ENCODE measurements at places on chromosomes 5 and 9.

GRCh38 chr9:133665535-133665934, 29.4 kb downstream of the DBH start:
- DNase-seq: no peak

DNA sequence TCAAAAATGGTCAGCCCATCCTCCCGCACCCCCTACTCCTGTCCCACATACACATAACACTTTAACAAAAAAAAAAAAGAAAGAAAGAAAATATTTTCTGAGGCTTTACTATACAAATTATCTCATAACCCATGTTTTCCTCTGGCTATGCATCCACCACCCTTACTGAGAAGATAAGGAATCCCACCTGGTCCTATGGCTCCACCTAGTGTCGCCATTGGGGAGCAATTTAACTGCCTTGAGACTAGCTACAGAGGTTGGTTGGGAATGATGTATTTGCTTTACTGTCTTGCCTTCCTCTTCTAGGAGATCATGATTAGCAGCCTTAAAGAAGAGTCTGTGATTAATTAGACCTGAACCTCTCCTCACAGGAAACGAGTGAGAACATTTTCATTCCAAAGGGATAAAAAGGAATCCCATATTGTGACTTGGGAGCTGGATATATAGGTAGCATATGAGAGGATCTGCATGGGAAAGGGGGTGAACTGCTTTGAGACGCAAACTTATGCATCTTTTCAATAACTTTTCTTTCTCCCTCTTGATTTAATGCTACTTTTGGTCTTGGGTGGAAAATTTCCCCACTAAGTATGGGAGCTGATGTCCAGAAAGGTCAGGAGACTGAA, 77.7 kb upstream of the SELENOP start:
- peak; percentile 71 for DNase-seq

DNA sequence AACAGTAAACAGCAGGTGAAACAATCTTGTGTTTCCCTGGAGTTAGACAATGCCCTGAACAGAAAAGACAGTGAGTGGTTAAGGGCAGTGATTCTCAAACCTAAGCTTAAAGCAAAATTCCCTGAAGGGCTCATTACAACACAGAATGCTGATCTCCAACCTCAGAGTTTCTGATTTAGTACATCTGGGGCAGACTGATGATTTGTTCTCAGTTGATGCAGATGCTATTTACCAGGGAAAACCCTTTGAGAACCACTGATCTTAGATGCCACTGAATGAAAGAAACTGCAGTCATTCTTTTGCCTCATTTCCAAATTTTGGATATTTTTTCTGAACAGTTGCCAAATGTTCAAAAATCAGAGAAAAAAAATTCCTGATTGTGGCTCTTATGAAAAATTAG, 18.7 kb upstream of the ADAM19 start:
- DNase-seq: no peak

DNA sequence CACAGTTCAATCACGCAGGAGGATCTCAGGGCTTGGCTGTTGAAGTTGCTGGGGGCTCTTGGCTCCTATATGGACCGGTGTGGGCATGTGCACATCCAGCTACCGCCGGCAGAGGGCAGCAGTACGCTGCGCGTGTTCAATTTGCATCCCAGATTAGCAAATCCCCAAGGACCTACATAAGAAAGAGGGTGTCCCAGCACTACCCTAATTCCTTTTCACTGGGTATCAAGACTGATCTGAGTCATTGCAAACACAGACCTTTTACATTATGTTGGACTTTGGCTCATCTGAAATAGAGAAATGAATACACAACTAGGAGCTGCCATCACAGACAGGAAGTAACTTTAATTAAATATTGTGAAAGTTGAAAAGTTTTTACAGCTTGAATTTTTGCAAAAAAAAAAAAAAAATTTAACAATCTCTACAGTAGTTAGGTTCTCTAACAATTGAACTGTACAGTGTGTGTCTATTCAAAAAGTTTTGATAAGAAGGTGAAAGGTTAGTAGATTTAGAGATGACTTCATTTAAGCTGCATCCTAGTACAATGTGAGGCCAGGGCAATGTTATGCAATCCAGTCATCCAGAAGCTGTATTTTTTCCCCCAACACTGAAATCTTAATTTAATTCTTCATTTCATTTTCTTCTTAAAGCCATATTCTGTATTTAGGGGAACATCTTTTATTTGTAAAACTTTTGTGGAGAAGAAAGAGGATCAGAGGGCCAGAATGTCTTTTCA, 404.0 kb downstream of the EBF1 start:
- DNase-seq: peak; percentile 62

DNA sequence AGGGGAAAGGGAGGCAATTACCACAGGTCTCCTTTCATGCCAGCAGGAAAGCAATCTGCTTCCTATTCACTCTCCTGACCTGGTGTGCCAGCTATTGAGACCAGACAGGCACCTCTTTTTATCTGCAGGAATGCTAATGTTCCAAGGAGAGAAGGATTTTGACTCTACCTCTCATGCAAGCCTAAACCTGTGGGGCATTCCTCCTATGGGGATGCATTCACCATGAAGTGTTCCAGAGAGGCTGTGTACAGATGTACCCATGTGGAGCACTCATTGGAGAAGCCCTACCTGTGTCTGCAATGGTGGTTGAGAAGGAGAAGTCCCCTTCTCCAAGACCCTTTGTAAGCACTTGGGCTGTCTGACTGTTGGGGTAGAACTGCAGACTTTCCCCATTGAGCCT, 45.4 kb upstream of the EDIL3 start:
- no peak for DNase-seq

DNA sequence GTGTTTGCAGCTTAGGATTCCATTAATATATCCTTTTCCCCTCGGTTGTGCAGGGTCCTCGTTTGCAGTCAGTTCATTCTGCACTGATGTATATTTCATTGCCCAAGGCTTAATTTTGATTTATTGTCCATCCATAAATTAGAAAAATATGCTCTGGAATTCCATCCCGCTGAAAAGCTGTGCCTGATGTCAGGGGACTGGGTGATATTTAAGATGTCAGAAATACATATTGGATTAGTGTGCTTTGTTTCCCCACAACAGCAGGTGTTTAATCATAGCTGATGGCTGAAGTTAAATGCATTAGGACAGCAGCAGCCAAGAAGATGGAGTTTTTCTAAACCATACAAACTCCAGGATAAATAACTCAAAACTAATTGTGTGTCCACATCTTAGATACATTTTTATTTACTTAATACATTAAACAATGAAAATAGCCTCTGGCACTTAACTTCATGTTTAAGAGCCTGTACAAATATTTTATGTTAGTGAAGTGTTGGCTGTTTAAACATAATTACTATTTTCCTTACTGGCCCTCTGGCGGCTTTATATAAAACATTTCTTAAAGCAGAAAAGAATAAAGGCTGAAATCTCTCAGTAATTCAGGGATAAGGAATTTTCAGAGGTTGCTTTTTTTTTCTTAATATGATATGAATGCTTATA, 170.4 kb upstream of the TBCA start:
- DNase-seq: no peak

DNA sequence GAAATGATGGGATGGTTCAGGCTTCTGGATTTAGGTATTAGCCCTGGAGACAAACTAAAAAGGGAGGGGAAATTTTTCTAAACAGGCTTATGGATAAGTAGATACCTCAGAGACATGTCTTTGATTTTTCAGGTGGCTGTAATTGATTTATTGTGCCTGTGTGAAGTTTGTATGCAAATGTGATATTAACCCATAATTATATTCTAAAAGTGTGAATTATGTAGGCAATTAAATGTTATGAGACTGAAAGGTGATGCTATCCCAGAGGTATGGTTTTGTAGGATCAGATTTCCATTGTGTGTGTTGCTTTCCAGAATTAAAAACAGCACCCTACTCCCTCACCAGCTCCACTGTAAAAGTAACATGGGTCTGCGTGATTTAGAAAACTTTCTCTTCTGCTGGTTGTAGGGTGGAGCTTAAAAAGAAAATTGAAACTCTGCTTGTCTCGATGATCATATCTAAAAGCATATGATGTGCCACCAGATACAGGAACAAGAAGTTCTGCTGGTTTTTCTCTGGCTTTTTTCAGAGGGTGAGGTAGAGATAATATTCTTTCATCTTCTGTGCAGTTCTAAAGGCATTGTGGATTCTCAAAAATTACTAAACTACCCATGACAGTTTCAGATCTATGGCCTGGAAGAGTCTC, 71.8 kb upstream of the TAF11L2 start:
- no peak for DNase-seq

DNA sequence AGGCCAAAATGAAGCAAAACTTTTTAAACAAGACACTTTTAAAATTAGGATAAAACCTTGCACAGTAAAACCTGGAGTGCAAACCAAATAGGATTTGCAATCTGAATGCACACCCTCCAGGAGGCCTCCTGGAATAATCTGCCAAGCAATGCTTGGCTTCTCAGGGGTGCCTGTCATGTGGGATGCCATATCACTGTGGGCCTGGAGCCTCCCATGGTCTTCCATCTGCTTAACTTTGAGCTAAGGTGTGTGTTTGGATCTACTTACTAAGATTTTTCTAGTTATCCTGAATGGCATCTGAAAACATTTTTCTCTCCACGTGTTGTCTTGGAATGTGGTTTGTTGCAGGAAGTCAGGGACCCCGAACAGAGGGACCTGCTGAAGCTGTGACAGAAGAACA, 52.1 kb downstream of the RGS7BP start:
- DNase-seq: no peak

- DNase-seq: peak; percentile 14
These were observed 166.3 kb downstream of the ATP10B start for GRCh38 chr5:160685695-160686094.

GRCh38 chr9:137777761-137778160, 99.8 kb upstream of the CACNA1B start:
- DNase-seq: no peak

GRCh38 chr5:72206994-72207393, 99.7 kb downstream of the MAP1B start:
- DNase-seq: peak; percentile 71

GRCh38 chr5:127754259-127754658, 51.1 kb downstream of the CCDC192 start:
- DNase-seq: no peak

DNA sequence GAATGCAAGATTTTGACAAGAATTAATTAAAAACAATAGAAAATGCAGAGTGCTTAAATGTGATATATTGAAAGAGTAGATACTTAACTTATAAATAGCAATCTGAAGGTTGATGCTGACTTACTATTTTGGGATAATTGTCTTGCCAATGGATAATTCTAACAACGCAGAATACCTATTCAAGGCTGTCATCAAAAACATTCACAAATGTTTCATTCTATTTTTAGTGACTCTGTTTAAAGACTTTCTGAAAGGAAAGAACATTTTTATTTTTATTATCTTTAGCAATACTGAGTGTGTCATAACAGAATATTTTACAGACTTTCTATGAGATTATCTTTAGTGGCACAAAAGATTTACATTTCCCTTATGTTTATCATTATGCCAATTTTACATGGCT, 38.1 kb downstream of the ANKRD55 start:
- no peak for DNase-seq

GRCh38 chr5:2634399-2635176, 116.9 kb downstream of the IRX2 start:
- DNase-seq: no peak

DNA sequence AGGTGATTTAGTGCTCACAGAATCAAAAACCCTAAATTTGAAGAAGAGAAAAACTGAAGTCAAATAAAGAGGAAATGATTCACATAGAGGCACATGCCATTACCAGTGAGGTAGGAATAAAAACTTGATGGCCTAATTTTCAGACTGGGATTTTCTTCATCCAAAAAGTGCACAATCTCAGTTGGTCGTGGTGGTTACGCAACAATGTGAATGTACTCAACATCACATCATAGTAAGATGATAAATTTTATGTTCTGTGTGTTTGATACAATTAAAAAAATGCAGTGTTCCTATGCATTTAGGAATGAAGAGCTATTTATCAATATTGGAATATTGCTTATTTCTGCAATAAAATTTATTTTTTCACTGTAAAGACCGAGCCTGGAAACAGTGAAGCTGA, 60.7 kb downstream of the SV2C start:
- no peak for DNase-seq

DNA sequence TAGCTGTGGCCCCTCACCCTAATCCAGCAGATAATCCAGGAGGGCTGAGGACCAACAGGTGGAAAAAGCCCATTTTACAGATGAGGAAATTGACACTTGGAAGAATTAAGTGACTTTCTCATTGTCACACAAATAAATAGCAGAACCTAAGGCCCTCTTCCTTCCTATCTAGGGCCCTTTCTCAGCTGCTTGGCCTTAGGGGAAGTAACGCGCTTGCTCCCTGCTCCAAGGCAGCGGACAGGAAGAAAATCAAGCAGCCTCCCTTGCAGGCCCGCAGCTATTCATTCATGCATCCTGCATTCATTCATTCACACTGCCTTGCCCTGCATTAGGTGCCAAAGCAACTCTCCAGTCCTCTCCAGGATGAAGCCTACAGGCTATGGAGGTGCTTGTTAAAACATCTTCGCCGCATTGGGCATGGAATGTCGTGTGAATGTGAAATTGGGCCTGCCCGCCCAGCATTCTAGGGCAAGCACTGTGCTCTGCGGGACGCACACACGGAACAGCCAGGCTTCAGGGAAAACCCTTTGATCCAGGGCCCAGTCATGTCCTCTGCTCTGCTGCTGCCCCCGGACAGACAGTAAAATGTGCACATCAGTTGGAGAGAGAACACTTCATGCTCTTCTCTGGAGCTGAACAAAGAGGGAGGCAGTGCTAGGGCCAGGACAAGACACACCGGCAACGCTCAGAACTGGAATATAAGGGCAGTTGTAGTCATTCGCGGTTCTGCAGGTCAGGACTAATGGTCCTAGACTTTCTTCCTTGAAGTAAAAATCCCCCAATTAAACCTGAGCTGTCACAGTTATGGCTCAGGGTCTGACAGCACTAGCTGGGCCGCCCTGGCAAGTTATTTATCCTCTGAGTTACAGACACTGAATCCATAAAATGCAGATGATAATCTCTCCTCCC, 166.0 kb downstream of the COL23A1 start:
- DNase-seq: no peak

DNA sequence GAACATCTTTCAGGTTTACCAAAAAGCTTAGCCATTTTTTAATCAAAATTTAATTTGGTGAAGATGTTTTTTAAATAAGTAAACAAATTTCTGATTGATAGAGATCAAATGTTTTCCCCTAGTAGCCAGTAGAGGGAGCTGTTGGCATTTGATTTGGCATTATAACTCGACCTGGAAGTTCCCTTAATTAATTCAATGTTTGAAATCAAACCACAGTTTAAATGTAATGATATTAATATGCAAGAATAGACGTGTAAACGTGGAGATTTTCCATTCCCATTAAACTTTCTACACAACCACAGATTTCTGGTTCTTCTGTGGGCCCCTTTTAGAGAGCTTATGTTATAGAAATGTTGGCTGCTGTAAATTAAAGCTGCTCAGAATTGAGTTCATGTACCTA, 148.1 kb upstream of the MPDZ start:
- DNase-seq: peak; percentile 27

- no peak for DNase-seq
These were observed 115.1 kb upstream of the SHB start for GRCh38 chr9:38183994-38184568.

GRCh38 chr5:169610606-169611005, 26.5 kb upstream of the DOCK2 start:
- DNase-seq: no peak

- DNase-seq: no peak
These were observed 7.7 kb downstream of the ZCCHC7 start for GRCh38 chr9:37128051-37128450.

Data from foreskin melanocyte (primary cell).